Fibroblast of skin of back (primary cell): ENCODE measurements at places on chromosomes 2 and 18.

- peak; percentile 93 for DNase-seq
Measured at GRCh38 chr18:3250237-3251107, 2.9 kb downstream of the MYL12A start.

DNA sequence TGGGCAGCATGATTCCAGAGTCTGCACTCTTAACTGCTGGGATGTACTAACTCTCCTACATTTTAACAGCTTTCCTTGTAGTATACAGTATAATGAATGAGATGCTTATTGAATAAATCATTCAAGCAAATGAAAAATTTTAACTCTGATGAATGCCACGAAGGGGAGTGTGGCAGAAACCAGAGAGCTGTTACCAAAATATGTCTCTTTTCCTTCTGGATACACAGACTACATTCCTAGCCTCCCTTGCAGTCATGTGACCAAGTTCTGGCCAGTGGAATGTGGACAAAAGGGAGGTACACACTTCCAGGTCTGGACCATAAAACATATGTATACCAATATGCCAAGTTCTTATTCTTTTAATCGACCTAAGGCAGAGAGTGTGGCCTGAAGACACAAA lies 1.7 kb upstream of the EML4 start:
- DNase-seq = peak; percentile 36

- no peak for DNase-seq
Measured at GRCh38 chr2:231382116-231382515, 13.4 kb upstream of the B3GNT7 start.

GRCh38 chr2:136124805-136125204 lies 6.9 kb upstream of the CXCR4 start:
- no peak for DNase-seq

GRCh38 chr2:75431763-75432162 lies 129.0 kb downstream of the EVA1A start:
- DNase-seq = no peak
